ENCODE measurements at places on chromosomes 13 and 19.

DNA sequence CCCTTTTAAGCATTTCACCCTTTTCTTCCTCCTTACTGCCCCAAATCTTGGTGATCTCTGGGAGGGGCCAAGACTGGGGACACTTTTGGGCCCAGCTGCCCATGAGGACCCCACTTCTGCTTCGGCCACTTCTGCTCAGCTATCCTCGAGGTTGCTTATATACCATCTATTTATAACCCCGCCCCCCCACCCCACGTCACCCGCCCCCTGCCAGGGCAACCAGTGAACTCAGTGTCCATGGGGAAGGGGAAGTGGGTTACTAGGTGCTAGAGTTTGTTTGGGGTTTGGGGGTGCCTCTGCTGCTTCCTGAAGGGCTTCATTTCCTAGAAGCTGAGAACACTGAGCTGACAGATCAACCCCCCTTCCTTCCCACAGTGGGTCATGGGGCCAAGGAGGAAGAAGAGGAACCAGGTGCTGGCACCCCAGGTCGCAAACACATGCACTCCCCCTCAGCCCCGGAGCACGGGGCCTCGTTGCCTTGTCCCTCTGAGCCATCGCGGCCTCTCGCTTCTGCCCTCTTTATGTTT is 6.1 kb upstream of the ADGRE5 start:
- DNase-seq, result peak; percentile 96

DNA sequence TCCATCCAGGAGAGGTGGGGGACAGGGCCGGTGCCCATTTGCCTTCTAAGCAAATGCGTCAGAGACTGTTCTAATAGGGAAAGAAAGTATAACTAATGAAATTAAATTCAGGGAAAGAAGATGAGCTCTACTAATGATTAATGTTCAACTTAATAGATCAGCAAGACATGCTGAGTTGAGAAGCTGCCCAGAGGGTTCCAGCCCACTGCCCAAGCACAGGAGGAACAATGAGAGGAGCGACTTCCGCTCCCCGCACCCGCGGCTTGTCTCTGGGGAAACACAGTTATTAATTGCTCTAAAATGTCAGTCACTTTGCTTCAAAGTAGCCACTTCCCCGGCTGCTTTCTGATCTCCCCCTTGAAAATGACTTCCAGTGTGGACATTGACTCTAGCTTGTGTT is 331.3 kb downstream of the UQCRFS1 start:
- DNase-seq, result no peak

DNA sequence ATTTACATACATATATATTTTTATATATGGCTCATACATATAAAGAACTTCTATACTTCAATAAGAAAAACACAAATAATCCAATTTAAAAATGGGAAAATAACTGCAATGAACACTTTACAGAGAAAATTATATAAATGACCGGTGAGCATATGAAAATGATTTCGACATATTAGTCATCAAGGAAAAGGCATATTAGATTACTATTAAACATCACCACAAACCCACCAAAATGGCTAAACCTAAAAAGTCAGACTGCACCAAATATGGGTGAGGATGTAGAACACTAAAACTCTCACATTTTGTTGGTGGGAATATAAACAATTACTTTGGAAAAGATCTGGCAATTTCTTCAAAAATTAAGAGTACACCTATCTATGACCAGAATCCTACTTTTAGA is 316.2 kb downstream of the ENOX1 start:
- no peak for DNase-seq

- DNase-seq, result no peak
These were observed 66.3 kb downstream of the MAP4K1 start for GRCh38 chr19:38551450-38551813.

DNA sequence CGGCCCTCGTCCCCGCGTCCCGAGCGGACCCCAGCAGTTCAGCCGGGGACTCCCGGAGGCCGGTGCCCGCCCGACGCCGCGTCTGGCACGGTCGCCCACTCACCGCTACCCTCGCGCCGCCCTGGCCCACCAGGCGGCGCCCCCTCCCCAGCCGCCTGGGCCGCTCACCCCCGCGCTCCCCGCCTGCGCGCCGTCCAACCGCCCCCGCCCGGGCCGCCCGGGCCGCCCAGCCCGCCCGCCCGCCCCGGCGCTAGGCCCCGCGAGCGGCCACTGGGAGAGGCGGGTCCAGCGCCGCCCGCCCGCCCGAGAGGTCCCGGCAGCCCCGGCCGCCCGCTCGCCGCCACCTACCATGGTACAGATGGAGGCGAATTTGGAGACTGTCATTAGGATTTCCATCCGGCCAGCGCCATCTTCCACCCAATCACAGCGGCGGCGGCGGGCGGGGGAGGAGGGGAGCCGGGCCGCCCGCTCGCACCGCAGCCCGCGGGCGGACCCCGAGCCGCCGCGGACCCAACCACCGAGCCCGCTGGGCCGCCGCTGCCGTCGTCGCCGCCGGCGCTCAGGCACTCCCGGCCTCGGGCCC is at the start of gene USP12:
TSS of gene USP12 (minus strand) at position 568 of the 583 bp plus-strand sequence. CDS start at position 396, 172 bp downstream.
- peak; percentile 39 for DNase-seq

DNA sequence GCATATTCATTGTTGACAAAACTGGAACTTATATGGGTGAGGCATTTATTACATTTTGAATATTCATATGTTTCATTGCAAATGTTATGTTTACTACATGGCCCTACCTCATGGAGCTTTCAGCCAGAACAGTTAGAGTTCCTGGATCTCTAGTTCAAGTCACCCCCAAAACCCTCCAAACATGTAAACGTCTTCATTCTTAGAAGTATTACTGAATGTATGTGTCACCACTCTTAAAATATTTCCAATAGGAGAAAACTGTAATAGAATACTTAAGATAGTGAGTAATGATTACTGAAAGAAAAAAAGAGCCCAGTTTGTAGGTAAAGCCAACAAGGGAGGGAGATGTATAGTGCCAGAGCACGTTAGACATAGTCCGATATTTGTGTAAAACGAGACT is 23.5 kb downstream of the URI1 start:
- no peak for DNase-seq

GRCh38 chr13:113158946-113159345 is 498 bp downstream of the PROZ start:
- DNase-seq, result no peak

GRCh38 chr19:17719730-17720400 is 585 bp downstream of the MAP1S start:
- DNase-seq, result peak; percentile 6

DNA sequence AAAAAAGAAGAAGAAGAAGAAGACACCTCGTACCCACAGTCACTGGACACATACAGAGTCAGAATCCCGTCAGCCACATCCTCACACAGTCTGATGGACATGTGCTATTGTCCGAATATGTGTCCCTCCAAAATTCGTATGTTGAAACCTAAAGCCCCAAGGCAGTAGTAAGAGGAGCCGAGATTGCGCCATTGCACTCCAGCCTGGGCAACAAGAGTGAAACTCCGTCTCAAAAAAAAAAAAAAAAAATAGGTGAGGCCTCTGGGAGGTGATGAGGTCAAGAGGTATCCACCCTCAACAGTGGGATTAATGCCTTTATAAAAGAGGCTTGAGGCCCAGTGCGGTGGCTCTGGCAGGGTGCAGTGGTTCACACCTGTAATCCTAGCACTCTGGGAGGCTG is 2.6 kb upstream of the DENND1C start:
- DNase-seq, result no peak

- no peak for DNase-seq
These were observed 41.0 kb downstream of the PDCD5 start for GRCh38 chr19:32622002-32622401.

Data from CD4-positive, alpha-beta T cell treated with Interleukin-1 beta for 1 hour (primary cell).